Suprapubic skin (tissue), 4 donors: ENCODE measurements at places on chromosomes 5 and 9.

- DNase-seq: no peak
Observed at GRCh38 chr5:72472666-72473422, 34.4 kb downstream of the ZNF366 start.

DNA sequence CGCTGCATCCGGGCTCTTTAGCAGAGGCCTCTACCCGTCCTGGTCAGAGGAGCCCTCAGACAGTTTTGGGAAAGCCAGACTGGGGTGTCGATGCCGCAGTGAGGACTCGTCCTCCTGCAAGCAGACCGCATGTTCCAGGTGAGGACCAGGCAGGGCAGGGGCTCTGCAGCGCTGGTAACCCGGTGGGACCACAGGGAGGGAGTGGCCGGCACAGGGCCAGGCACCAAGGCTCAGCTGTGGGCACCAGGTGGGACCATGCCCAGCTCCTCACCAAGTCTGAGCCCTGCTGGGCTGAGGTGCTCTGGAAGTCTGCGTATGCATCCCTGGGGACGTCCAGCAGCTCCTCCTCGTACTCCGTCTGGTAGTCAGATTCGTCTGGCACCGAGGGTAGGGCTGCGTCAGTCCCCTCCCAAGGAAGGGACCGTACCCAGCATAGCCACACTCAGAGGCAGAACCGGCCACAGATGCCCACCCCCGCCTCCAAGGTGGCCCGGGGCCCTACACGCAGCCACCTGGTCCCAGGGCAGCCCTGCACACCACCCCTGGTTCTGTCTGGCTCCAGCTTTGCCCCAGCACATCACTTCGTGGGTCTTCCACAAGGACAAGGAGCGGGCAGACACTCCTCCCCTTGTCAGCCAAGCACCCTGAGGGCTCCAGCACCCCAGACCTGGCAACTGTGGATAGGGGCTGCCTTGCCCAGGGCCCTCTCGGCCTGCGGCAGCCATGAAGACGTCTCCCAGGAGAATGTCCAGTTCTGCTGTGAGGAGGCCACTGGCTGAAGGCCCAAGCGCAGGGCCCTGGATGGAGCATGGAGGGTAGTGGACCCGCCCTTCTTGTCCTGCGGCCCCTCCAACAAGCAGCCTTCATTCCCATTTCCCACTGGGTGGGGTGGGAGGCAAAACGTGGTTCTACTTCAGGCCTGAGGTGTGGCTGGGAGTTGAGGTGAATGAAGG, 1.5 kb upstream of the NSMF start:
- no peak for DNase-seq

DNA sequence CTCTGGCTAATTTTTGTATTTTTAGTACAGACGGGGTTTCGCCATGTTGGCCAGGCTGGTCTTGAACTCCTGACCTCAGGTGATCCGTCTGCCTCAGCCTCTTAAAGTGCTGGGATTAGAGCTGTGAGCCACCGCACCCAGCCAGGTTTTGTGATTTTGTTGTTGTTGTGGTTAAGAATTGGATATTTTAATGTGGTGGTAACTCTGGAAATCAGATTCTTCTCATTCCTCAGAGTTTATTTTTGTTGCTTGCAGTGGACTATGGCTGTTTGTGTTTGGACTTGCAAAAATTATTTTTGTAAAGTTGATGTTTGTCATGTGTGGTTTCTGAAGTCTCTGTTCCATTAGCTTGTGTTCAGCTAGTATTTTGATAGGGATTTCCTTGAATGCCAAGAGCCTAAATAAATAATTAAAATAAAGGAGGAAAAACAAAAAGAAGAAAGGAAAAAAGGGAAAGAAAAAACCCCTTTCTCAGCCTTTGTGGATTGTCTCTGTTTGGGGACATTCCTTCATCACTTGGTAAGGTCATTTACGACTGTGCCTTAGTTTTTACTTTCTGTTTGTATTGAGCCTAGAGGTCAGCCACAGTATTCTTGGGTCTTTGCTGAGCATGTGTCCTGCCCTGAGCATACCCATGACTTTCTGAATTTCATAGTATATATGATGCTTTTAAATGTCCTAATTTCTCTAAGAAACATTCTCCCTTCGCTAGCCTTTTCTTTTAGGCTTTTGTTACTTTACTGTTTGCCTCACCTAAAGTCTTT, 37.3 kb downstream of the PBX3 start:
- no peak for DNase-seq

- DNase-seq: no peak
Observed at GRCh38 chr9:36217256-36217968, 26.7 kb downstream of the CLTA start.

DNA sequence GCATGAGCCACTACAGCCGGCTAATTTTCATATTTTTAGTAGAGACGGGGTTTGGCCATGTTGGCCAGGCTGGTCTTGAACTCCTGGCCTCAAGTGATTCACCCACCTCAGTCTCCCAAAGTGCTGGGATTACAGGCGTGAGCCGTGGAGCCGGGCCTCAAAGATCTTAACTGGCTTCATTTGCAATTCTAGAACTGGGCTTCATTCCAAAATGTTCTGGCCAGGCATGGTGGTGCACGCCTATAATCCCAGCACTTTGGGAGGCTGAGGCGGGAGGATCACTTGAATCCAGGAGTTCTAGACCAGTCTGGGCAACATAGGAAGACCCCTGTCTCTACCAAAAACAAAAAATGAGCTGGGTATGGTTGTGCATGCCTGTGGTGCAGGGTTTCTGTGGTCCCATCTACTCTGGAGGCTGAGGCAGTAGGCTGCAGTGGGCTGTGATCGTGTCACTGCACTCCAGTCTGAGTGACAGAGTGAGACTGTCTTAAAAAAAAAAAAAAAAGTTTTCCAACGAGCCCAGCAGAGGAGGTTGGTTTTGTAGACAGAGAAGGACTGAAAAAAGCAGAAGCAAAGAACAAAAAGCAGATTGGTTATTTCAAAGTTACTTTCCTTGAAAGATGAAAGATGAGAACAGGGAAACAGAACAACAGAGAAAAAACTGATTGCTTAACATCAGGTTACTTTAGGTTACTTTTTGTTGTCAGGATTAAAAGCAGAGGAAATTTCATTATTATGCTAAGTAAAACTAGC, 78.2 kb downstream of the ANKRD55 start:
- DNase-seq: no peak

- DNase-seq: peak; percentile 62
Observed at GRCh38 chr5:179269781-179270543, 75.3 kb downstream of the ADAMTS2 start.

- DNase-seq: no peak
Observed at GRCh38 chr5:652773-653350, 40.3 kb downstream of the TPPP start.

- no peak for DNase-seq
Observed at GRCh38 chr5:173490681-173491080, 125.8 kb downstream of the BOD1 start.

DNA sequence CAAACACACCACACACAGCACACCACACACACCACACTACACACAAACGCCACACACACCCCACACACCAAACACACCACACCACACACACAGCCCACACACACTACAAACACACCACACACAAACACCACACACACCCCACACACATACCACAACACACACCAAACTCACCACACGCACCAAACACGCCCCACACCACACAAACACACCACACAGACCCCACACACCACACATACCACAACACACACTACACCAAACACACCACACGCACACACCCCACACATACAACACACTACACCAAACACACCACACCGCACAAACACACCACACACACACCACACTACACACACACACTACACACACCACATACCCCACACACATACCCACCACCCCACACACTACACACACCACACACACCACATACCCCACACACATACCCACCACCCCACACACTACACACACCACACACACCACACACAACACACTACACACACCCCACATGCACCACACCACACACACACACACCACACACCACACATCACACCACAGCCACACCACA, 151.2 kb downstream of the ERCC6L2 start:
- no peak for DNase-seq

GRCh38 chr5:143473481-143473880, 70.0 kb upstream of the NR3C1 start:
- DNase-seq: no peak

DNA sequence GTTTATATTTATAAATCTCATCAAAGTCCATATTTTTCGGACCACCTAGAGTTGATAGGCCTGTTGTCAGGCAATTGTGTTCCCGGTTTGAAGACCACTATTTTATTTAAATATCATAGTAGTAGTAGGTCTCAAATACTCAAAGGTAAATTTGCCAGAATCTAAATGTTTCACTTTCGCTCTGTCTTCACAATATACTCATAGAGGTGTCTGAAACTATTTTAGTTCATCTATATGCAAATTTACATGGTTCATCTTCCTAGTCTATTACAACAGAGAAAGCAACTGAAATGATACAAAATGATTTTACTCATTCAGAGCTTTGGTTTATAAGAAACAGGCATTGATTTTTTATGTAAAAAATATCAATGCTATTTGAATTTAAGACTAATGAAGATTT, 1897.5 kb downstream of the EFNA5 start:
- DNase-seq: no peak

DNA sequence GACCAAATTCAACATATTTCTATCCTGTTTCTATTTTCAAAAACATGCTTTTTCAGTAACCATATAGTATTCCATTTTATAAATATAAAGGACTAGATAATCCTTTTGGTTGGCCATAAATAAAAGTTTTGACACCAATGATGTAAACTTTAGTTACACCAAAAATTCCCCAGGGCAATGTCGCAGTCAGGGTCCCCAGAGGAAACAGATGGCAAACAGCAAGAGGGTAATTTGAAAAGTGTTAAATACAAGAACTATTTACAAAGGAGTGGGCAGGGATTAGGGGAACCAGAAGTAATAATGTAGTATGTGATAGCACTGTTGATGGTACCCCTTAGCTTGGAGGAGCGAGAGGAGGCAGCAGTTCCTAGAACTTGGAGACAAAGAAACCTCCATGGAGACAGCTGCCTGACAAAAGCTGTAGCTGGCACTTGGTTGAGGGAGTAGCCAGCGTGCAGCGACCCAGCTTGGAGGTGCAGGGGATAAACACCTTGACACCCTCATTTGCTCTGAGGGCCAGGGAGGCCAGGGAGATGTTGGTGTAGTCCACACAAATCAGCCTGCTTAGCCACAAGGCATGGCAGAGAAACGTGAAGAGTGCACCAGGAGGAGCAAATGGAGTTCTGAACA, 18.3 kb upstream of the MSANTD3 start:
- no peak for DNase-seq

DNA sequence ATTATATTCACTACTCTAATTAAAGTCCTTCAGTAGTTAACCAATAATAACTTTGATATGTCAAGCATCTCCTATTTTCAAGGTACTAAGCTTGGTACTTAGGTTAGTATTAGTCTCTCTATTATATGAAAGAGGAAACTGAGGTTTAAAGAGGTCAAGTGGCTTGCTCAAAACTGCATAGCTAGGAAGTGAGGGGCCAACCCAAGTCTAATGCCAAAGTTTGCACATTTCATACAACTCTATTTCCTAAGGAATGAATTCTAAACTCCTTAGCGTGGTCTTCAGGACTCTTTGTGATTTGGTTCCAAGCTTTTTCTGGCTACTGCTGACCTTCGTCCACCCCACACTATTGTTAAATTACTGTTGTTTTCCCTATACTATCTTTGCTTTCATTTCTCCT, 9.9 kb upstream of the SHOC1 start:
- no peak for DNase-seq

DNA sequence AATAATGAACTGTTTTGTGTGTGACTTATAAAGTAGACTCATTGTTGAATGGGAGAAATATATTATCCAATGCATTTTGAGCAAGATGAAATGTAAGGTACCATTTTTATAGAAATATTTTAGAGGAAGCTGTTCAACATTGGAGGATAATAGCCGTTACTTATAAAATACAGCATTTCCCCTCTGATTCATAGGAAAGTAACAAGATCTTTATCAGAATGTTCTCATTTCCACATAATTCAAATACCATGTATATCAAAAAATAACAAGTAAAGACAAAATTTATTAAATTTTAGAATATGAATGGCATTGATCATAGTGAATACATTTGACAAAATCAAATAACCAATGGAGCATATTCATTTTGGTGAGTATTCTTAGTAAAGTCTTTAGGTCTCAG, 346.7 kb upstream of the PTGER4 start:
- DNase-seq: no peak

- no peak for DNase-seq
Observed at GRCh38 chr5:125928663-125929062, 494.5 kb upstream of the GRAMD2B start.

- DNase-seq: peak; percentile 74
Observed at GRCh38 chr9:93655621-93656425, 79.4 kb downstream of the PHF2 start.

- no peak for DNase-seq
Observed at GRCh38 chr5:1483856-1484729, 38.9 kb upstream of the SLC6A3 start.

- DNase-seq: no peak
Observed at GRCh38 chr5:81537905-81538547, 144.1 kb upstream of the ACOT12 start.

- DNase-seq: no peak
Observed at GRCh38 chr5:99702565-99702964, 773.8 kb upstream of the CHD1 start.

DNA sequence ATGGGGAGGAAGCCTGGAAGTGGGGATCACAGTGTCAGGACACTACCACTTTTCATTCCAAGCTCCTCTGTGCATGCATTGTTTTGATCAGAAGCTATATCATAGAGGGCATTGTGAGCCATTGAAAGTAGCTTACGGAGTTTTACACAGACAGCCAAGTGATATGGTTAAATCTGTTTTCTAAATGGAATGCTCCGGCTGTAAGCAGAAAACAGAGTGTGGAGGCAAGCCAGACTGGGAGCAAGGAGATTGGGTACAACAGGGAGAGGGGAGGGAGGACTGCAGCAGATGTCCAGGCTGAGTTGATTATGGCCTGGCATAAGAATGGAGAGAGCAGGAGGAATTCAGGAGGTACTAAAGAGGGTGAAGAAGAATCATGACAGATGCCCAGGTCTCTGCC, 15.5 kb upstream of the SOWAHA start:
- no peak for DNase-seq

- DNase-seq: no peak
Observed at GRCh38 chr5:63456279-63456678, 506.0 kb downstream of the HTR1A start.

DNA sequence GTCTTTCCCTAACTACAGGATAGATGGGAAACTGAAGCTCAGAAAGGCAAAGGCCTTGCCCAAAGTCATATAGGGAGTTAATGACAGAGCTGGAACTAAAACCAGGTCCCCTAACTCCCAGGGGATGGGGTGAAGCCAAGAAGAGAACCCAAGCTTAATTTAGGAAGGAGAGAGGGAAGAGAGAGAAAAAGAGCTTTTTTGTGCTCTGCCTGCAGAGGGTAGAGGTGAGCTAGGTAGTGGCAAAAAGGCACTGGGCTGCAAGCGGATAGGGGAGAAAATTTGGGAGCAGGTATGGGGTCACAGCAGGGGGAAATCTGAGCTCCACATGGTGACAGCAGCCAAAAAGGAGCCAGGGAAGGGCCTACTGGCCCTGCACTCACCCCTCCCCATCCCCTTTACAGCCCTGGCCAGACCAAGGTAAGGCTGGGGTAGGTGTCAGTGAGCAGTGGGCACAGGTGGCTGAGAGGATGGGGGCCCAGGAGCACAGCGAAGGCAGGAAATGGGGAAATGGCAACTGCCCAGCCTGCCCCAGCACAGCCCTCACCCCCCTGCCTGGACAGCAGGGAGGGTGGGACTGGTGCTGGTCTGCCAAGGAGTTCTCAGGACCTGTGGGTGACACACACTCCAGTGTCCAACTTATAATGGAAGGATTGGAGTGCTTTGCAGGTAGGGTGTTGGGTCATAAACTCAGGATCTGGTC, 3.3 kb downstream of the ENHO start:
- DNase-seq: no peak
